ENCODE measurements at places on chromosomes 13 and 19. TPM values are rescaled to one million over a fixed set of nuclear protein-coding genes. Genes with fewer than 3 reads are reported as not detected.

DNA sequence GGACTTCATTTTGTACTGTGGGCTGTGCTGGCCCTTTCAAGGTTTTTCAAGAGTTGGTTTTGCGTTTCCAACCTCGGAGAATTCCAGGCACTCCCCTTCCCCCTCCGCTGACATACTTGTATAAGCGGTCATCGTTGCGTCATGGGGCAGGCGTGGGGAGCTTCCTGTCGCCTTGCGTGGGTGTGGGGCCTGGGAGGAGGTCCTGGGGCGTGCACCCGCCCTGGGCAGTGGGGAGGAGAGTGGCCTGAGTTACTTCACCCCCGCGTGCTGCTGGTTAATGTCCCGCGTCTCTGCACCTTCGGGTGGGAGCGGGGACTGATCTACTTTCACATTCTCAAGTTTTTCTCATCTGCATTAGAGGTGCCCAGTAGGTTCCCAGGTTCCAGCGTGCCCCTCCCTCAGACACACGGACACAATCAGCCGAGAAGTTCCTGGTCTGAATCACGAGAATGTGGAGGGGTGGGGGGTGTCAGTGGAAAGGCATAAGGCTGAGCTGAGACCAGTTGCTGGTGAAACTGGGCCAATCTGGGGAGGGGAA is 4.1 kb downstream of the IER2 start:
- peak; percentile 91 for DNase-seq

GRCh38 chr13:43294412-43294811 is 271.0 kb downstream of the DNAJC15 start:
- no peak for DNase-seq

DNA sequence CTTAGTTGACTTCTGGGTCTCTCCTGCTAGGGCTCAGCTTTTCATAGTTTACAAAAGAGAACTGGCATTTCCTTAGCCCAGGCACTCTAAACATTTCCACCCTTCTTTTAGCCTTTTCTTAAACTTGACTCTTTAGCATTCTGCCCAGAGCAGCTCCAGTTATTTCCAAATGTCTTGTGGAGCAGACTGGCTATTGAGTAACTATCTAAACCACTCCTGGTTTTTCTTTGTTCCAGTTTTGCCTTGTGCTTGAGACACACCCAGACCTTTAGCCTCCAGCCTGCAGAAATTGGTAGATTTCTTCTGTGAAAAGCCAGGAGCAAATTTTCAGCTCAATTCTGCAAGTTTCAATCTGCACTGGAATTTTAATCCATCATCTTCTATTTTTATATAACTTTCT is 1813.1 kb downstream of the OLFM4 start:
- no peak for DNase-seq

Gene SLC8A2
- not detected for total RNA-seq

DNA sequence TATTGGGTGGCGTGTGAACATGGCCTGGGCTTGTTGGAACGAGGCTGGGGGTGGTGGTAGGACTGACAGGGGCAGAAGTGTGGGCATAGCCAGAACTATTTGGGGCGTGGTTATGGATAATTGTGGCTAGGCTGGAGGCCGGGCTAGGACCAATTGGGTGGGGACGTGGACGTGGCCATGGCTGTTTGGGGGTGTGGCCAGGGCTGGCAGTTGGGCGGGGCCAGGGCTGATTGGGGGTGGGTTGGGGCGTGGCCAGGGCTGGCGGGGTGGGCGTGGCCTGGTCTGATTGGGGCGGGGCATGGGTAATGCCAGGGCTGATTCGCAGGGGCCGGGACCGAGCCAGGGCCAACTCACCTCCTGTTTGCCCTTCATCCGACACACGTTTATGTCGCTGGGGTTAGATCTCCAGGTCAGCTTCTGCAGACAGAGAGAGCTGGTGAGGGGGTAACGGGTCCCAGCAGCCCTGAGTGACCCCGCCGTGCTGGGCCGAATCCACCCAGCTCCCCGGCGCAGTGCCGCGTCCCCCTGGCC is 2.8 kb downstream of the SEMA6B start:
- DNase-seq = no peak

Data from tongue (tissue), 3 donors.